ENCODE measurements at places on chromosomes 1 and 21.

GRCh38 chr1:214331827-214332423 lies 51.0 kb downstream of the SMYD2 start:
- DNase-seq: peak; percentile 16

GRCh38 chr1:73813716-73814115 lies 384.3 kb downstream of the LRRIQ3 start:
- no peak for DNase-seq

DNA sequence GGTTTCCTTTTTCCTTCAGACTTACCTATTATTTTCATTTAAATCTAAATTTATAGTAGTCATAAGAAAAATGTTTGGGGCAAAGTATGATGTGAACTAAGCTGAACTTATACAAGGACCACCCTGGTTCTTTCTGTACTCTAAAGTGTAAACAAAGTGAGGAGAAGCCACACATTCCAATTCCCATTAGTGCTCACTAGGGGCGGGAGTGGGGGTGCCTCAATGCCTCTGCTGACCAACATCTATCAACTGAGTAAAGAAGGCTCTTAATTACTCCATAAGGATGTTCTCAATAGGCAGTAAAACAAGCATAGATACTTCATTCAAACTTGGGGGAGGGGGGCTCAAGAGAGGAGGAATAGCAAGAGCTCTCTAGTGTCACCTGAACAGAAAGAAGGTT lies 151.7 kb downstream of the CDC42BPA start:
- no peak for DNase-seq

- DNase-seq: no peak
Measured at GRCh38 chr21:40173816-40174215, 306.6 kb downstream of the PCP4 start.

DNA sequence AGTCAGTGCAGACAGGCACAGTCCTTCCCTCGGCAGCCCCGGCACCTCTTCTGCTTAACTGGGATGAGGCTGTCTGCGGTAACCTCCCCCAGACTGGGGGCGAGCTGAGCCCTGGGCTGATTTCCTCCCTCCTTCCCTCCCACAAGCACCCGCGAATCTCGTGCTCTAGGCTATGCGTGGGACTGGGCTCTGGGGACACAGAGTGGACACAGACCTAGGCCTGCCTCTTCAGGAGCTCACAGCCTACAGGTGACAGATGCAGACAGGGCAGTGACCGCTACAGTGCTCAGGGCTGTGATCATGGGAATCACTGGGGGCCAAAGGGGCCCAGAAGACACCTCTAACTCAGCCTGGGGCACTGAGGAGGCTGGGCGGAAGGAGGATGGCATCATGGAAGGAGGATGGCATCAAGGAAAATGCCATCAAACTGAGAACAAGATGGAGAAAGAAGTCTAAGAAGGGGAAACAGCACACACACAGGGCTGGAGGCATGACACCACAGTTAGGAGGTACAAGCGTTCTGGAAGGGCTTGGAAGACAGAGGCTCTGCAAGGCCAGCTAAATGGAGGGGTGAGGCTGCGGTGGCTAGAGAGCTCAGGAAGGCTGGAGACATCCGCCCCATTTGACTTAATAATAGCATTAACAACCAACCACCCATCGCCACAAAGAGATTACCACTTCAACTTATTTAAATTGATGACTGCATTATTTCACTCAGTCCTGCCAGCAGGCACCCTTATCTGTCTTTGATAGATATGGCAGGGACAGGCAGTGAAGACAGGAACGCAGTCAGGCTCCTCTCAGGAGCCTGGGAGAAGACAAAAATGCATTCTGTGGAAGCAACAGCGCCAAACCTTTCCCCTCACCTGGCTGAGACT lies 4.2 kb downstream of the TTC39A start:
- no peak for DNase-seq

DNA sequence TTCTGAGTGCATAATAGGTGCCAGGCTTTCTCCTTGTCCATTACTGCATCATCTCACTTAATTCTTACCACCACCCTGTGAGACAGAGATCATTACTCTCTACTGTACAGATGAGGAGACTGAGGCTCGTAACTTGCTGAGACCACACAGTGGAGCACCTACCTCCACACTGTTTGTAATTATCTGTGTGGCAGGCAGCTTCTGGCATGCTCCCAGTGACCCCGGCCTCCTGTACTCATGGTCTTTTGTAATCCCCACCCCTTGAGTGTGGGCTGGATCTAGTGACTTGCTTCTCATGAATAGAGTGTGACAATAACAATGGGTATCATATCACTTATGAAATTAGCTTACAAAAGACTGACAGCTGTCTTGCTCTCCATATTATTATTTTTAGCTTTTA lies 407.3 kb downstream of the MATN1 start:
- no peak for DNase-seq

- DNase-seq: no peak
Measured at GRCh38 chr1:185825556-185825955, 91.4 kb downstream of the HMCN1 start.

GRCh38 chr1:244160455-244161235 lies 109.6 kb downstream of the ZBTB18 start:
- no peak for DNase-seq

DNA sequence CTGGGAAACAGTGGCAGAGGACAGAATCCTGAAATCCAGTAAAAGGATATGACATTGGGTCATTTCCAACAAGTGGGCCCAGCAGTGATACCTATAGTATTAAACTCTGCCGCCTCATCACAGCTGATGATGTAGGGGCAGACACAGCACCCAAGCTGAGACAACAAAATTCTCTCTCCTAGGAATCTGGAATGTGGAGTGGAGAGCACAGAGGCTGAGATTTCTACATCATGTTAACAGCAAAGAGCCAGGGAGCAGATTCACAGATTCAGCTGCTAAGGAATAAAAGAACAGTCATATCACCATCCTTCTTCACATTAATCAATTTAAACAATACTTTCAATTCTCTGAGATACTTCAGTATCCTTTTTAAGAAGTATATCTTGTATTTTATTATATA lies 61.9 kb downstream of the CRP start:
- no peak for DNase-seq

DNA sequence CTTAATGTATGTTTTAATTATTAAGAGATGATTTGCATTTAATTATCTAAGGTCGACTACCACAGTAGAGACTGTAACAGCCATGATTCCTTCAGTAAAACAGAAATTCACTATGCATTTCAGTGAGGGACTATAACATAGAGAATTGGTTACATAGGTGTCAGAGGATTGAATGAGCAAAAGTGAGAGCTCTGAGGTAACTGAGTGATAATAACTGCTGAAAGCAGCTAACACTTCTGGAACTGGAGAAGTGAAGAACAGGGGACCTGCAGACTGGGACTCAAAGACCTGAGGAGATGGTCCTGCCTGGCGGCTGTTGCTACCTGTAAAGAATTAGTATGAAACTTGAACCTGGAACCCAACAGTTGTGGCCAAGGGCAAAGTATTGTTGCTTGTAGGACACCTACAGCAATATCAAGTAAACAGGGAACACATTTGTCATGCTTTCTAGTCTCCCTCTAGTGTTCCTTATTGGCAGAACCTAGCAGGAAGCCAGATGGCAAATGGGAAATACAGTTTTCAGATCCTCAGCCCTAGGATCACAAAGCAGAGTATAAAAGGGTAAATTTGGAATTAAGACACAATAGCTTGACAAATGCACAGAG lies 110.6 kb downstream of the HS2ST1 start:
- peak; percentile 76 for DNase-seq

GRCh38 chr21:35696644-35697043 lies 363.7 kb downstream of the SETD4 start:
- DNase-seq: no peak

- peak; percentile 13 for DNase-seq
Measured at GRCh38 chr1:90720145-90720636, 3.1 kb upstream of the BARHL2 start.

GRCh38 chr1:215888159-215888558 lies 321.1 kb downstream of the KCTD3 start:
- peak; percentile 45 for DNase-seq

- no peak for DNase-seq
Measured at GRCh38 chr1:48772211-48772610, 4.5 kb downstream of the BEND5 start.

GRCh38 chr1:7389201-7389905 lies 381.7 kb upstream of the VAMP3 start:
- DNase-seq: no peak

GRCh38 chr1:84823511-84823910 lies 69.5 kb downstream of the LPAR3 start:
- no peak for DNase-seq
